Cardiac fibroblast (primary cell): ENCODE measurements at places on chromosomes 4 and X.

DNA sequence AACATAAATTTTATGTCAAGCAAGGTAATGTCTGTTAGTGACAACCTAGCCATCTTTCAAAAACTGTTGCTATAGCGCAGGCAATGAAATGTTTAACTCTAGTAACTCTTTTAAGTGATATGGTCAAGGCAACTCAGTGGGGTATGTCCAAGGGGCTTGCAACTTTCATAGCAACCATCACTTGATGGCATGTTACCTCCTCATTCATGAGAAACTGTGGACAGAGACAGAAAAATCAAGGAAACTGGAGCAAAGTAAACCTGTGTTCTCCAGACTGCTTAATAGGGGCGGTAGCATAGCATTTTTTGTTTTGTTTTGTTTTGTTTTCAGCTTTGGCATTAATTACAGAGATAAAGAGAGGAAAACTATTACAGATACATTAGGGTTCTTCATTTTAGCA is 1456.8 kb upstream of the AGA start:
- no peak for DNase-seq

DNA sequence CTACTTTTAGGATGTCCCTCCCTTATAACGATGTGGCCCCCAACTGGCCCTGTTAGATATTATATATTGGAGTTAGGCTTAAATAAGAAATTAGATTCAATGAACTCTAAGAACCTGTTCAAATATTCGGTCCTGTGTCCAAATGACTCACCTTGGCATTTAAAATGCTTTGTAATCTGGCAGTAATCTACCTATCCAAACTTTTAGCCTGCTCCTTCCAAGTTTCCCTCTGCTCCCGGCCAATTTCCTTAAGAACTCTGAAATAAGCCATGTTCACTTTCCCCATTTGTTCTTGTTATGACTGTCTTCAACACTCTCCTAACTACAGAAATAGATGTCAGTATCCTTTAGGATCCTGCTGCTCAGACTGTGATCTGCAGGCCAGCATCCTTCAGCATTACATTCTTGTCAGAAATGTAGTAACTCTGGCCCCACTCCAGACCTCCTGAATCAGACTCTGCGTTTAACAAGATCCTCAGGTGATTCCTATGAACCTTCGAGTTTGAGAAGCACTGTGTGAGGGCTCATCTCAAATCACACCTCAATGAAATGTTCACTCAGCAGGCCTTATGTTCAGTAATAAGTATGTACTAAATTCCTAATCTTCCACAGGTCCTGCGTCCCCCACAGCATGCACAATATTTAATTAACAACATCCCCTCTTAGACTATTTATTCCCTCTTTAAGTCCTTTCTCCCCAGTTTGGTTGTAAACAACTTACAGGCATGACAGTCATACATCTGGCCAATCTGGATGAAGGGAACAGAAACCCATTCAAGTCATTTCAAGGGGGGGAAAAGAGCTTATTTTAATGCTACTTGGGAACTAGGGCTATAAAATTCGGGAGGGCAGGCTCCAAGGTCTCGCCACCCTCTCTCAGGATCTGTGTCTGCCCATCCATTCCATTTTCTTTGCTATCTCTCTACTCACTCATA is 3.0 kb downstream of the ATP8A1 start:
- no peak for DNase-seq

DNA sequence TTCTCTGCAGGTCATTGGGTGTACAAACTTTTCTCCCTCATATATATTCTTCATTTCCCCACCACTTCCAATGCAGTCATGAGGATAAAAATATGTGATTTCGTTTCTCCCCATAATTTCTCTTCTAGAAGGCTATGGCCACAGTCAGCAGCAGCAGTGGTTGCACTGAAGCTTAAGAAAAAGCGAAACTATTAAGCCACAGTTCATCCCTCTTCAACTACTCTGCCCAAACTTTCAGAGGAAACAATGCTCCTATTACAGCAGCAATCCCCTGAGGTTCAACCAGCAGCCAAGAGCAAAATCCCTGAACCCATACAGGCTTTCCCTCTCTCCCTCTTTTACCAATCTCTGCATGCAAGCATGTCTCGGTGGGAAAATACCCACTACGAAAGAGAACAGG is 298.6 kb downstream of the DHX15 start:
- DNase-seq = no peak

- DNase-seq = no peak
Measured at GRCh38 chrX:27987862-27988646, 6.8 kb upstream of the DCAF8L1 start.

- DNase-seq = peak; percentile 24
Measured at GRCh38 chrX:19225909-19226308, 103.6 kb upstream of the ADGRG2 start.

- no peak for DNase-seq
Measured at GRCh38 chrX:49809891-49810632, 19.0 kb upstream of the PAGE4 start.

GRCh38 chrX:21730026-21730425 is 27.9 kb downstream of the SMPX start:
- no peak for DNase-seq

- no peak for DNase-seq
Measured at GRCh38 chr4:106679063-106679462, 310.5 kb upstream of the GIMD1 start.

GRCh38 chr4:167939863-167940616 is 152.3 kb upstream of the ANXA10 start:
- DNase-seq = peak; percentile 56

GRCh38 chr4:54173281-54173912 is 55.7 kb upstream of the PDGFRA start:
- DNase-seq = peak; percentile 37
